ENCODE measurements at places on chromosomes 13 and 19.

DNA sequence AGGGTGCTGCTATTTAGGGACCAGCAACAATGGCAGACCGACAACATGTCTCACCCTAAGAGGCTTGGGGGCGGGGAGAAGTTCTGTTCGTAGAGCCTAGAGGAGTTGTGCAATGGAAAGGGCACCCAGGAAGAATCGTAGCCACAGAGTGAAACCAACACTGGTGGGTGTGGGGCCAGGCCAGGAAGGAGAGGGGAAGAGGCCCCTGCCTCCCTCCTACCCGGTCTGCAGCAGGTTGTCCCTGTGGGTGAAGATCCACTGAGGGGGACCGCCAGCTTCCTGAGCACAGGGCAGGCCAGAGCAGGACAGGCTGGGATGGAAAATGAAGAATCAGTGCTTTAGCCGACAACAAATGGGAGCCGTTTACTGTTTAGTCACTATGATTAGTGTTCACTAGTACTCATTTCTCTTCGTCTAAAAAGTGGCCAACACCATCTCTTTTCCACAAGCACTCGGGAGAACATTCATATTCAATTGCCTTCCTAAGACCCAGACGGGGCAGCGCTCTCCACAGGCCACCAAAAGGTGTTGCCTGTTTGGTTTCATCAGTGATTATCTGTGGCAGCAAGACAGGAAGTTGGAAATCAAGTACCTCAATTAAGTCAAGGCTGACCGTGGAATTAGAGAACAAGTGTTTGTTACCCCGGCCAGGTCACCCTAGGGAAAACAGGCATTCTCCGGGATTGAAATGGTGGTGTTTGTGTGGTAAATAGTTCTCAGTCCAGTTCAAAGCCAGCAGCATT lies 1.1 kb upstream of the ATP11A start:
- H3K4me1 ChIP-seq, result peaks cover 37% of the 10 kb centered on the region
- DNase-seq, result peak; percentile 70
- H3K27ac ChIP-seq, result peak overlapping the region; percentile 80
- H3K4me3 ChIP-seq, result peak overlapping the region; percentile 72
- peaks cover 1% of the 10 kb centered on the region for H3K36me3 ChIP-seq

DNA sequence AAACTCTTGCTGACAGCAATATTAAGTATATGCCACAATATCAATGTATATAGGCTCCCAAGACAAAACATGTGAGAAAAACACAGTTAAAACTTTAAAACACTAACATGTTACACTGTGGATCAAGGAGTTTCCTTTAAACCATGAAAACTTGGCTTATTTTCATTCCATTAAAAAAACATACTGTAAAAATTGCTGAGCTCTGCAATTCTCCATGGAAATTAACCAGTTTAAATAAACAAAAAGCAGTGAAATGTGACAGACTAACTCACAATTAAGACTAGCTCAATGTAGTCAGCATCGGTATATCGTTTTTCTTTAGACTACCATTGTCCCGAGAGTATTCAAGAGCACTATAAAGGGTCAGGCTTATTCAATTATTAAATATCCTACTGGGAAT lies 930.5 kb upstream of the SLITRK1 start:
- H3K27me3 ChIP-seq, result no peaks in the 10 kb centered on the region
- H3K27ac ChIP-seq, result no peak overlapping the region
- H3K36me3 ChIP-seq, result no peaks in the 10 kb centered on the region
- no peak overlapping the region for H3K4me3 ChIP-seq
- no peaks in the 10 kb centered on the region for H3K4me1 ChIP-seq
- no peak for DNase-seq

DNA sequence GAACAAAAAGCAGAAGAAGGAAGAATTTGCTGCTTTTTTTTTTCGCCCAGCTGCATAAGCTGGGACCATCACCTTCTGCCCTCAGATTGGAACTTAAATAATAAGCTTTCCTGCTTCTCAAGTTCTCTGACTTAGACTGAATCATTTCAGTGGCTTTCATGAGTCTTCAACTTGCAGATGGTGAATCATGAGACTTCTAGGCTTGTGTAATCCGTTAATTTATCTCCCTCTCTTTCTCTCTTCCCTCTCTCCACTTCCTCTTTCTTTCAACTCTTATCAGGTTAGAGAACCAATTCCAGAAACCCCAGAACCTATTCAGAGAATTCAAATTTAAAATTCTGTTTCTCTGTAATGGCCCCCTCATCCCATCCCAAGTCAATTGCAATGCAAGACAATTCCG lies 1153.7 kb downstream of the PCDH9 start:
- no peak overlapping the region for H3K27ac ChIP-seq
- no peaks in the 10 kb centered on the region for H3K36me3 ChIP-seq
- no peaks in the 10 kb centered on the region for H3K4me1 ChIP-seq
- no peaks in the 10 kb centered on the region for H3K27me3 ChIP-seq

- H3K27ac ChIP-seq, result no peak overlapping the region
- H3K27me3 ChIP-seq, result peaks cover 23% of the 10 kb centered on the region
- peak overlapping the region; percentile 58 for H3K4me3 ChIP-seq
- H3K4me1 ChIP-seq, result peaks cover 14% of the 10 kb centered on the region
- H3K36me3 ChIP-seq, result no peaks in the 10 kb centered on the region
- peak; percentile 47 for DNase-seq
These were observed 1.4 kb downstream of the RETN start for GRCh38 chr19:7670150-7670783.

DNA sequence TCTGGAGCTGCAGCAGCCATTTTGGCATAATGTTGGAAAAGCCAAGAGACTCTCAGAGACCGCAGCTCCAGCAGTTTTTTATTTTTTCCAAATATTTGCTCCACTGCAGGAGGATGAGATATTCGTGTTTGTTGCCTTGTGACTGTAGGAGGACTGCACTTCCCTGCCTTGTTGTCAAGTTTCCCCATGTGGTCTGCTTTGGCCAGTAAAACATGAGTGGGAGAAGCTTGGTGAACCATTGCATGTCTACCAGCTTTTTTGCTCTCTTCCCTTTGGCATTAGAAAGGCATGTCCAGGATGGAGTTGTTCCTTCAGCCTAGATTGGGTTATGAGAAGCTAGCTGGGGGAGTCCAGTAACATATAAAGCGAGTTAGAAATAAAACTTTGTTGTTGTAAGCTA lies 47.7 kb upstream of the ALOX5AP start:
- H3K27me3 ChIP-seq, result no peaks in the 10 kb centered on the region
- H3K27ac ChIP-seq, result no peak overlapping the region

DNA sequence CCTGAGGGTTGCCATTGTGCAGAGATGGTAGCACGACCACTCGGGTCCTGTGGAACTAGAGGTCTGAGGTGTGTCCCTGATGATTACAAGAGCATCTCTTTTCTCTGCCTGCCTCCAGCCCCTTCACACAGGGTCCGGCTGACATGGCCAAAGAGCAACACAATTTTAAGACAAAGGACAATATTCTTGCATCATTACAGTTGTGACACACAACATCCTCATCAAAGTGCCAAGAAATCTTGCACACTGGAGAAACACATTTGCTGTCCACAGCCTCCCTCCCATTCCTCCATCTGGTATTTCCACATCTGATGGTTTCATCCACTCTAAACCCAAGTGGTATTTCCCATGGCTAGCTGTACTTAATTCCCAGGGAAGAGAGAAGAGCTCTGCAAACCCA lies 12.8 kb downstream of the COL4A1 start:
- DNase-seq, result no peak
- H3K36me3 ChIP-seq, result no peaks in the 10 kb centered on the region
- no peak overlapping the region for H3K4me3 ChIP-seq
- H3K27ac ChIP-seq, result no peak overlapping the region
- peaks cover 35% of the 10 kb centered on the region for H3K27me3 ChIP-seq

Measured in activated naive CD4-positive, alpha-beta T cell treated with anti-CD3 and anti-CD28 coated beads for 36 hours (primary cell).